ENCODE measurements at places on chromosomes 3 and 15.

DNA sequence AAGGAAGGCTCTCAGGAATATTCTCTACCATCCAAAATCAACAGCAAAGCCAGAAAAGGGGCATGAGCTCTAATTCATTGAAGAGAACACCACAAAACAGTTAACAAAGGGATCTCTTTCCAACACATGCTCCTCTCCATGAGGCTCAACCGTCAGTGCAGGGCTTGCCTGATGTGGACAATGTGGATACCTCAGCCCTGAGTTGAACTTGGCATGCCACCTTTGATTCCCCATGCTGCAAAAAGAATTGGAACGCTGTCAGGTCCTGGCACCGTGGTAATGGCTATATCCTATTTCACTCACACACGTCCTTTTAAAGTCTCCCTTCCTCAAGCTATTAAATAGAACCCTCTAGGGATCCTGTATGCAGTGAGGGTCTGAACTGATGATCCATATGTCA, 30.7 kb upstream of the IP6K2 start:
- DNase-seq, result no peak

GRCh38 chr3:42306499-42306898, 40.5 kb upstream of the CCK start:
- no peak for DNase-seq

DNA sequence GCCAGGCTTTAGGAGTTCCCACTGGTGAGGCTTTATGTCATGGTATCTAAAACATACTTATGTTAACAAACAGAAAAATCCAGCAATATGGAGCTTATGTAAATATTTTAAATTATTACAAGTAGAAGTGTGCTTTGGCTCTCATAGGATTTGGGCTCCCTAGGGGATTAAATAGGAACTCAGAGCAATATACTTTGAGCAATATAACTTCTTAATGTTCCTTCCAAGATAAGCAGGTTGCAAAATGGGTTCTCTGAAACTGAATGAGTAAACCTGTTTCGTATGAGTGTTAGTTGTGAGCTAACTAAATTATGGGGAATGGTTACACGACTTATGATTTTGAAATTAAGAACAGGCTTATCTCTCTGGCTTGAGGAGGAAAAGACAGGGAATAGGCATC, 366.1 kb upstream of the ZNF385D start:
- DNase-seq, result no peak

GRCh38 chr3:4957978-4958377, 21.3 kb upstream of the BHLHE40 start:
- no peak for DNase-seq

GRCh38 chr15:81299630-81300273, 24.2 kb downstream of the STARD5 start:
- DNase-seq, result no peak
